ENCODE measurements at places on chromosomes 11 and 22.

DNA sequence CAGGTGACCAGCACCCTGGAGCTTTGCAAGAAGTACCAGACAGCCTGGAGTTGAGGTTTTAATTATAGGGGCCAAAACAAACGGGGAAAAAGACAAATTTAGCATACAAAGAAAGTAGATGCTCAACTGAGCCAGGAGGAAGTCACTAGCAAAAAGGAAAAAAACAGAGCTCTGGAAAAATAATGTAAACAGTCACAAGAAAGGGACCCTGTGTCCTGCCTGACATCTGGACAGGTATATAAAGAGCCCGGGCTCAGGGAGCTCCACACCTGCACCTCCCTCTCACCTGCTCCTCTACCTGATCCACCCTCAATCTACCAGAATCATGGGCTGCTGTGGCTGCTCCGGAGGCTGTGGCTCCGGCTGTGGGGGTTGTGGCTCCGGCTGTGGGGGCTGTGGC, at the start of gene KRTAP5-10:
Gene KRTAP5-10 (plus strand): TSS at position 301 of the 400 bp plus-strand sequence. CDS start 25 bp downstream, at position 326.
- no peak for DNase-seq

DNA sequence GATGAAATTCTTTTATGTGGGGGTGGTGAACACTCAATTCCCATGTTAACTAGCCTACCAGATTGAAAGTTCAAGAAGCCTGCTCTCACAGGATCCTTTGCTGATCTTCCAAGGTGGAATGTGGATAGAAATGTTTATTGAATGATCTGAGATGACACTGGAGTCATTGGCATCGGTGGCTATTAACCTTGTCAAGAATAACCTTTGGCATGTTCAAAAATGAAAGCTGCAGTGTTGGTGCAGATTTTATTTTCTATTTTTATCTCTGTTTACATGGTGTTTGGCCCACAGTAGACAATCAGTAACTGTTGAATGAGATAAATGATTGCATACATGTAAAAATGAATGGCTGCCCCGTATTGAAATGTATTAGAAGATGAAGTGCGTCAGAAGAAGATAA, 19.0 kb downstream of the MCAM start:
- no peak for DNase-seq

GRCh38 chr11:60978546-60979380, 7.3 kb downstream of the CD6 start:
- no peak for DNase-seq

DNA sequence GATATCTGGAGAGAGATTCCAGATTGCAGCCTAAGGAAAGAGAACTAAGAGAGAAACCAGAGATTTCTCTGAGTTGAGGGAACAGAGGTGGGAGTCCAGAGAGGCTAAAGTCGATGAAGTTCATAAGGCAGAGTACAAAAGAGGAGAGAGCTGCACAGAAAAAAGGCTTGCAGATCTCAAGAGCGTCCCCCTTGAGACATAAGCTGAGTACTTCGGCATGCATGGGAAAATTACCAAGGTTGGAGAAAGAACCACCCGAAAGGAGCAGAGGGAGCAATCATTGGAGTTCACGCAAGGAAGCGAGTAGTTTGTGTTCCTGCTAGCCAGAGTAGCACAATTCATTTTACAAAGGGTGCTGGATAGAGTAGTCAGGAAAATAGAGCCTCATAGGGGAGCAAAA, 293.5 kb downstream of the TMEM135 start:
- no peak for DNase-seq

- no peak for DNase-seq
These were observed 225.1 kb downstream of the TTC28 start for GRCh38 chr22:28454431-28455064.
